Stimulated activated CD8-positive, alpha-beta memory T cell treated with anti-CD3 and anti-CD28 coated beads, Interleukin-12 subunit alpha, Interleukin-12 subunit beta, amount 100 ng/mL, for 1 hour (primary cell): ENCODE measurements at places on chromosomes 16 and 17.

DNA sequence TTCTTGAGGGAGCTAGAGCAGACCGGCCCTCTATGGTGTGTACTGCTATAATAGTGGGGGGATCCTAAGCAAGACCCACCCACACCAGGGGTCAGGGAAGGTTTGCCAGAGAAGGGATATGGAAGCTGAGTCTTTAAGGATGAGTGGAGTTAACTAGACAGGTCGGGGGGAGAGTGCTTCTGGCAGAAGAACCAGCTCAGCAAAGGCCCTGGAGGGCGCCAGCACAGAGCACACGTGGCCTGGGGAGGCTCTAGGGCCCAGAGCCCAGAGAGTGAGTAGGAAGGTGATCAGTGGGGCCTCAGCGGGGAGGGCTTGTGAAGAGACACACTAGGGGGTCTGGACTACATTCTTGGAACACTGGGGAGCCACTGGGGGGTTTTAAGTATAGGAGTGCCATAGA is 21.1 kb downstream of the NGFR start:
- DNase-seq, result no peak

GRCh38 chr17:39229274-39229913 is 3.6 kb upstream of the STAC2 start:
- no peak for DNase-seq

DNA sequence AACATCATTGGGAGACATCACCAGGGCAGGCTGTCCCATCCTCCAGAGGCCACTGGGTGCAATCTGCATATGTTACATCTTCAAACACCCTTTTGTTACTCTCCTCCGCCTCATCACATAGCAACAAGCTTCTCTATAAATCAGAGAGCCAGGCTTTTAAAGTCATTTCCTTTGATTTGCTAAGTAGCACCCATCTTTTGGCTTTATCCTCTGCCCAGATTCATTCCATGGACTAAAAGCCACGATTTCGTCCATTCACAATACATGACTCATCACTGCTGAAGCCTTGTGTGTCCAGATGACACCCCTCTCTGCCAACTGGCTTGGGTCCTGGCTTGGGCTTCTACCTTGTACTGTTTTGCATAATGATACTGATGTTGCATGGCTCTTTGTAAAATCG is 2.0 kb upstream of the KRT38 start:
- DNase-seq, result no peak

DNA sequence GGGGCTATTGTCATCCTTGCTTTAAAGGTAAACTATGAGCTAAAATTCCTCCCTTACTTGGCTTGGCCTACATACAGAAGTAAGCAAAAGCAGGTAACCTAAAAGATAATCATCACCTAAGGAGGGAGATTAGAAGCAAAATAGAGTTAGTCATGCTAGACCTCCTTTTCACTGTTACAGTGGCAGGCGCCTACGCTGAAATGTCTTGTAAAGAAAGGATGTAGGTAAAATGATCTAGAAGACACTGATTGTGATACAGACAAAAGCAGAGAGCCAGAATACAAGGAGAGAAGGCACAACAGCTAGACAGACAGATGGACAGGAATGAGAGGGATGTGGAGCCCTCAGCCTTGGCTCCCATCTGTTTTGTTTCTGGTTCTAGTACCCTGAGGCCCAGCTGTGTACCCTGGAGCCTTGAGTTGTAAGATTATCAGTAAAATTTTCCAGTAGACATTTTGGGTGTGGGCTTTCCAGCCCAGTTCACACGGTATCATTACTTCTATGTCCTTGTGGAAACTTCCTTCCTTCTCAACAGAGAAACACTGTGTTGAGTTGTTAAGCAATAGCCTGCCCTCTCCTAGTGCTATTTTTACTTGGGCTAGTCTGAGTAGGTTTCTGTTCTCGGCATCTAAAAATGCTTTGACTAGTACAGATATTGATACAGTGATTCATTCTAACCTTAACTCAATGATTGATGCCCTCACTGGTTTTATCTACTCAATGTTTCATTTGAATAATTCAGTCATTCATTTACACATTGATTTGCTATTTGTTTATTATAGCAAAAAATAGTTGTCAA is 7.7 kb upstream of the C16orf78 start:
- no peak for DNase-seq

GRCh38 chr17:77890771-77891170 is 67.7 kb upstream of the TNRC6C start:
- DNase-seq, result no peak

GRCh38 chr16:67748834-67749233 is 29.7 kb upstream of the GFOD2 start:
- no peak for DNase-seq

- DNase-seq, result no peak
Measured at GRCh38 chr16:67943619-67944504, at the start of gene LCAT. Gene LCAT (minus strand): TSS chr16:67944120. CDS start chr16:67944101, 19 bp downstream.

- no peak for DNase-seq
Measured at GRCh38 chr17:33832262-33832661, 422.8 kb upstream of the CCL2 start.

GRCh38 chr16:86396422-86396821 is 113.9 kb upstream of the FOXF1 start:
- no peak for DNase-seq

GRCh38 chr17:30389756-30390300 is 11.1 kb downstream of the CPD start:
- DNase-seq, result no peak

GRCh38 chr16:22210285-22210684 is 4.2 kb downstream of the EEF2K start:
- DNase-seq, result no peak

GRCh38 chr16:80993307-80993706 is 13.4 kb downstream of the CMC2 start:
- no peak for DNase-seq

DNA sequence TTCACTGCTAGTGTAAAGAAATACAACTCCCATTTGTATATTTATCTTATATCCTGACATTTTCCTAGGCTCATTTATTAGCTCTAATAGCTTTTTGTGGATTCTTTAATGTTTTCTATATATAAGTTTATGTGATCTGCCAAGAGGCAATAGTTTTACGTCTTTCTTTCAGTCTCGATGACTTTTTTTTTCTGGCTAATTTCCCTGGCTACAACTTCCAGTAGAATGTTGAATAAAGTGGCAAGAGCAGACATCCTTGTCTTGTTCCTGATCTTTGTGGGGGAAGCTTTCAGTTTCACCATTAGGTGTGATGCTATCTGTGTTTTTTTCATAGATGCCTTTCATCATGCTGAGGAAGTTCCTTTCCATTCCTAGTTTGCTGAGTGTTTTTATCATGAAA is 43.9 kb upstream of the ABCA3 start:
- no peak for DNase-seq

- no peak for DNase-seq
Measured at GRCh38 chr17:51999654-52000053, 158.9 kb downstream of the CA10 start.

GRCh38 chr16:30481381-30481780 is 8.8 kb downstream of the ITGAL start:
- DNase-seq, result no peak

DNA sequence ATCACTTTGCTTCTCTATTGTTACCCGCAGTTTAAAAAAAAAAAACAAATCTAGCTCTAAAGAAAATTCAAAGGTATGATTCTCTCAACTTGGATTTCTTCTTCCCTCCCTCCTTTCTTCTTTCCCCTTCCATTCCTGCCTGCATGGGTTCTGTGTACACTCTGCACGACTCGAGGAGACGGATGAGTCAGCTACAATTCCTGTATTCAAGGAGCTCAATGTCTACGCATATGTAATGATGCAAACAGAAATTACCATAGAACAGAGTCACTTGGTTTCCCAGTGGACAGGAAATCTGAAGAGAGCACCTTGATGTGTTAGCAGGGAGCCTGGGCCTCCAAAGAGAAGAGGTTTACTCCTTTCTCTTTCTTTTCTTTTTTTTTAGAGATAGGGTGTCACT is 92.3 kb downstream of the VPS53 start:
- no peak for DNase-seq

- DNase-seq, result no peak
Measured at GRCh38 chr17:7107012-7107754, 7.4 kb downstream of the ASGR2 start.

DNA sequence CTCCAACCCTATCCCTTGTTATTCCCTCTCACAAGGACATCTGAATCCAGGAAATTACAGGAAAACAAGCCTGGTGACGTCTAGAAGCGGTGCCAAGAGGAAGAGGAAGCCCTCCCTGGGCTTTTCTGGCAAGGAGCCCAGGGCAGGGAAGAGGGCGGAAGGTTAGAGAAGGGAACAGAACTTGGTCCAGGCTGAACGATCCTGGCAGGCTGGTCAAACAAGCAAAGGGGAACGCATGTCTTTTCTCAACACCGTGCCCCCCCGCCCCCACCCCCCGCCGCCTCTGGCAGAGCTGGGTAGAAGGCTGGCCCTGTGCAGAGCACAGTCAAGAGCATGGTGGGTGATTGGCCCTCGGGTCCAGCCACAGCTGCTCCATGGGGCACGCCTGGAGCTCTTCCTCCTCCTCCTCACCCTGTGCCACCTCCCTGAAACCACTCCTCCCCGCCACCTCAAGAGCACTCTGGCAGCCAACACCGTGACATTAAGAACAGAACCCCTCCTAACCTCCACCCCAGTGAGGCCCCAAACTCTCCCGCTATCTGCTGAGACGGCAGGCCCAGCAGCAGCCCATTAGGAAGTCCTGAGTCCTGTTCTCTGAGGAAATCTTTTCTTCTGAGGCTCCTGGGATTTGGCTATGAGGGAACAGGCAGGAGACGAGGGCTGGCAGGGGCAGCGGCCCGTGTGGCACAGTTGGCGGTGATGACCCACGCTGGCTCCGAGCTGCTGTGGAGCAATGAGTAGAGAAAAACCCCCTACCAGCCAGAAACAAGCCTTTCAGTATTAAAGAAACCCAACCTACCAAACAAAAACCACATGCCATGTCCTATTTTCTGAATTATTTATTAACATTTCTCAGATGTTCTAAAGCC is 7.3 kb downstream of the C16orf86 start:
- DNase-seq, result no peak

DNA sequence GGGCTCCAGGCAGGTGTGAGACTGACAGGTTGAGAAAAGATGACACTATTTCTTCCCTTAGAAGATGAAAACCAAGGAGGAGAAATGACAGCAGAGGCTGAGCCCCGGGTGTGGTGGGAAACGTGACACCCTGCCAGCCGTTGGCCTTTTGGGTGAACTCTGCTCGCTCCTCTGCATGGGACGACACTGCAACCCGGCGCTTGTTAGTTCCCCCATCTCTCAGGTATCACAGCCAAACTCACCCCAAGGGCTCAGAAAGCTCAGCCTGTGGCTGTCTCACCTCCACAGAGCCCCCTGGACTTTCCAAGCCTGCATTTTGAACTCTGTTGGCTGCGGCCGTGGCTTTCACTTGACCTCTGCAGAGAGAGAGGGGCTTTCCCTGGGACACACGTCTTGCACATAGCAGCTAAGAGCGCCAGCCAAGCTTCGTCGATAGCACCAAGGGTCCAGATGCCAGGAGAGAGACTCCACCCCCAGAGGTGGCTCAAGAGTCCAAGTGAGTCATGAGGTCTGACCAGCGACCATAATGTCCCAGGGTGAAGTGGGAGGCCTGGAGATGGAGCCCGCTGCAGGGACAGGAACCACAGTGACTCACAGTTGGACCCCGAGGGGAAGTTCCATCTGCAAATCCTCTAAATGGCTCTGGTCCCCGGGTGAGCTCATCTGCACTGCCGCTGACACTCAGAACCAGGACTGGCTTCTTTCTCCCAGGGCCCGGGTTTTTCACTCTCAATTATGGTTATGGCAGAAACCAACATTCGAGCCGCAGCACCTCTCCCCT is 301.9 kb downstream of the SOX9 start:
- DNase-seq, result no peak

- no peak for DNase-seq
Measured at GRCh38 chr17:1834380-1835149, 4.8 kb downstream of the RPA1 start.

DNA sequence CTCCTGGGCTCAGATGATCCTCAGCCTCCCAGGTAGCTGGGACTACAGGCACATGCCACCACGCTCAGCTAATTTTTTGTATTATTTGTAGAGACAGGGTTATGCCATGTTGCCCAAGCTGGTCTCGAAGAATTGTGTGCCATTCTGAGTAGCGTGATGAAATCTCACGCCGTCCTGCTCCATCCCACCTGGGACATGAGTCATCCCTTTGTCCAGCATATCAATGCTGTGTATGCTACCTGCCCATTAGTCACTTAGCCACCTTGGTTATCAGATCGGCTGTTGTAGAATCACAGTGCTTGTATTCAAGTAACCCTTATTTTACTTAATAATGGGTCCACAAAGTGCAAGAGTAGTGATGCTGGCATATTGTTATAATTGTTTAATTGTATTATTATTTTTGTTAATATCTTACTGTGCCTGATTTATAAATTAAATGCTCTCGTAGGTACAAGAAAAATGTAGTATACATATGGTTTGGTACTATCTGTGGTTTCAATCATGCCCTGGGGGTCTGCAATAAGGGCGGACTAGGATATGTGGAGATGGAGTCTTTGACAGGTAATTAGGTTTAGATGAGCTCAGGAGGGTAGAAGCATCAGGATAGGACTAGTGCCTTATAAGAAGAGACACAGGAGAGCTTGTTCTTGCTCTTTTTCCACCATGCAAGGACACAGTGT is 26.6 kb upstream of the SLC13A2 start:
- DNase-seq, result no peak

DNA sequence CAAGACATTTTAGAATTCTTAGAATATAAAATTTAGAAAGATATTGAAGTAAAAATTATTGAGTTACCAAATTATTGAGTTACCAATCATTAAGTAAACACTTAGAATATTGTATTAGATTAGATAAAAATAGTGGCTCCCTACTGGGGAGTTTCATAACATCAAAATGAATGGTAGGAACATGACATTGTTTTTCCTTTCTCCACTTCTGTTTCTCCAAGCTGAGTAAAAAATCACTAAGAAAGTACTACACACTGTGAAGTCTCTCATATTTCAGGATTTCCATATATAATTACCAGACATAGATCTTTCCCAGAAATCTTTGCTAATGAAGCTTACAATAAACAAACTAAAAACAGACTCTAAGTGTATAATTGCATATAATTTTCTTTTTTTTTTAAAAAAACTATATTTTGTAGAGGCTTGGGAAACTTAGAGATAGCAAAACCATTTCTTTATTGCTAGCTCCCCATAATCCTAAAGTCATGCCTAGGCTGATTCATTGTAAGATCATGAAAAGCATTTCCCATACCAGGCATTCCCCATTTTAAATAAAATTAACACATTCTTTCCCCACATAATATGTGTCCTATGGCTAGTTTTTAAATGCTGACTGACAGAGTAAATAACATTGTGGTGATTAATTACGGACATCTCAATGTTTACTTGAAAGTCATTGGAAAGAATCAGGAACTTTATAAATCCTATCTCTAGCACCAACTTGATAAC is 1408.7 kb upstream of the GOT2 start:
- no peak for DNase-seq

DNA sequence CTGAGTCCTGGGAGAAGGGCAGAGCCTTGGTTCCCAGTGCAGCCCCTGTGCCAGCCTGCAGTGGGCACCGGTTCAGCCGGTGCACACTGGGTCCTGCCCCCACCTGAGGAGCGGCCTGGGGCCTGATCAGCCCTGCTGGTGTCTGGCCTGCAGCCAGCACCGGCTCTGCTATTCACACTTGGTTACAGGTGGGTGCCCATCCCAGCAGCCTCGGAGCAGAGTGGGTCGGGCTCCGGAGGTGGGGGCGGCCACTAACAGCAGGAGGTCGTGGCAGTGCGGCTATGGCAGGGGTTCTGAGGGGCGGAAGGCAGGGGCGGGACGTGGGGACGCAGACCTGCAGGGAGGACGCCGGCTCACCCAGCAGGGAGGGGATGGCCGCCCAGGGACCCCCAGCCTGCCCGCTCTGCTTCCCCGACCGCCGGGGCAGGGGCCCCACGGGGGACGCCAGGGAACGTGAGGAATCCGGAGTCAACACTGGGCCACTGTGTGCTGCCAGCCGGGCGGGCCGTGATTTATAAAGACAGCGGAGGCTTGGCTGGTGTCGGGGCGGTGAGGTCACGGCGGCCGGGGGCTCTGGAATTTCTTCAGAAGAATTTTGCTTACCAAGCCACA is 20.3 kb downstream of the METRNL start:
- DNase-seq, result no peak
